ENCODE measurements at places on chromosomes 4 and X.

DNA sequence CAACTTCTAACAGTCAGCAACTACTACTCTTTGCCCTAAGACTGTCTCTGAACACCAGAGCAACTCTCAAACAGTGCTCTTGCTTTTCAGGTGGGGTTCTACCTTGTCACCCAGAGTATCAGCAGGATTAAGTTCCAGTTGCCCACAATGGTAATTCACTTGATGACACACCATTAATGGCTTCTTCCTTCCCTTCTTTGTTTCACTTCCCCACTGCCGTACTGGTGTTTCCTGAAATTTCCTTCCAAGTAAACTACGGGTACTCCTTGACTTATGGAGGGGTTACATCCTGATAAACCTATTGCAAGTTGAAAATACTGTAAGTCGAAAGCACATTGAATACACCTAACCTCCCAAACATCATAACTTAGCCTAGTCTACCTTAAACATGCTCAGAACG, 36.6 kb upstream of the PDK3 start:
- no peak for DNase-seq

- DNase-seq: no peak
These were observed 60.8 kb downstream of the DDX60 start for GRCh38 chr4:168257768-168258167.

GRCh38 chr4:175875993-175876771, 64.1 kb upstream of the GPM6A start:
- no peak for DNase-seq

DNA sequence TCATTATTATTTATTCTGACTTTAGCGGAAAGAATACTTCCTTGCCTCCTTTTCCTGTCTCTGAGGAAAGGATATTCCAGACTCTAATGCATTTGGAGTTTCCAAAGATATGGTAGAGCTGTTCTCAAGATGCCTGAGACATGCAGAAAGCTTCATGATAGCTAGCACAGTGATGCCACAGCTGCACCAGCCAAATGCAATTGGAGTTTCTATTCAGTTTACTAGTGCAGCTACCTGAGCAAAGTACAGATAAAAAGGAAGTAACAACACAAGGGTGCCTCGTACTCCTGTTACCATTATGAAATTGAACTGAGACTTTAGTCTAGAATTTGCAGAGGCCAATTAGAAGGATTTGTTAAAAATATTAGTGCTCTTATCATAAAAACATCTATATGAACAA, 57.5 kb upstream of the PARM1 start:
- no peak for DNase-seq

DNA sequence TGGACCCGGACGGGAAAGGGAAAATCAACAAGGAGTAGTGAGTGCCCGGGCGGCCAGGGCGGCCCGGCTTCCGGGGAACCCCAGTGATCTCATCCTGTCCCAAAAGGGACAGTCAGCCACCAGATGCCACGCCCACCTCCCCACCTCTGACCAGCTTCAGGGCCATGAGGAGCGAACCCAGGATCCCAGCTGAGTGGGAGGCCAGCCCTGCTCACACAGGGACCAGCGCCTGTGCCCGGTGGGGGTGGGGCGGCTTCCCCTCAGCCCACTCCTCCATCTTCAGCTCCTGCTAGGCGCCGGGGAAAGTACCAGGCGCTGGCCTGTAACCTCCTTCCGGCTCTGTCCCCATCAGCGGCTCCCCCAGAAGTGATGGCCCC, 6.2 kb downstream of the MYL5 start:
- DNase-seq: no peak

GRCh38 chrX:69218407-69218997, 53.2 kb upstream of the PJA1 start:
- DNase-seq: no peak

DNA sequence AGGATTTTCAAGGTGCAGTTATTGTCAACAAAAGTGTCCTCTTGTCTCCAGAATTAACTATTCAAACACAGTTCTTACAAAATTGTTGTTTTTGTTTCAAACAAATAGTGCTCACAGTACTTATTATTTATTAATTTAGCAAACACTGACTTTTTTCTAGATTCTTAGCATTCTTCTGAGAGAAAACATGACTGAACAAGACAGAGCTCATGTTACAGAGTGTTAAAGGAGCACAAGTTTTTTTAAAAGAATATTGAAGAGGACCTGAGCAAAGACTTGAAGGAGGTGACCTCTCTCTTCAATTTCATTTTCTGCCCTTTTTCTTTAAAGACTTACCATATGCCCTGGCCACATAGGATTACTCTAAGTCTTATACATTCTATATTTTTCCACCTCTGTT, 2220.3 kb upstream of the AGA start:
- no peak for DNase-seq

- DNase-seq: no peak
These were observed 201.7 kb downstream of the FAM133A start for GRCh38 chrX:93875621-93876282.
